HepG2 (cell line): ENCODE measurements at places on chromosomes 7 and 10.

DNA sequence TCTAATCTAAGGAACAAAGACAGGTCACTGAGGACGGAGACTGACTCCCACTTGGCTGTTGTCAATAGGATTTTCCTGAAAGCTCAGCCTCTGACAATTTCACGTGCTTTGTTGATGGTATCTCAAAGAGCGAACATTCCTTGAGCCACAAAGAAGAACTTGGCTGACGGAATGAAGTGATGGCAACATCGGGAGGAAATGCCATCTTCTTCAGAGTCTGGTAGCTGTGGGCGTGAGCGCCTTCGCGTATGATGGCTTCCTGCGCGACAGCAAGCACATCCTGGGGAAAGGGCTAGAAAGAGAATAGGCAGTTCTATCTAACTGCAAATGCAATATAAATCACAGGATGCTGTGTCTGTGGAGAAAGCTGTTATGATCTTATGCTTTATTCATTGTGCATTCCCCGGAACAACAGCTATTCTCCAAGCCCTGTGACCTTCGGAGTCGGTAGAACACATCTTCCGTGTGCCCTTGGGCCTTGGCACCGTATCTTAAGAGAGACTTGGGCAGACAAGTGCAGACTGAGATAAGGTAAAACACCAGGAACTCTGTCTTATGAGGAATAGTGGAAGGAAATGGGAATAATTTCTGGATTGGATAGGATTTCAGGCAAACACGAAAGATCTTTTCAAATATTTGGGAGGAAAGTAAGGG, 19.6 kb upstream of the GTPBP4 start:
- no peak for DNase-seq

DNA sequence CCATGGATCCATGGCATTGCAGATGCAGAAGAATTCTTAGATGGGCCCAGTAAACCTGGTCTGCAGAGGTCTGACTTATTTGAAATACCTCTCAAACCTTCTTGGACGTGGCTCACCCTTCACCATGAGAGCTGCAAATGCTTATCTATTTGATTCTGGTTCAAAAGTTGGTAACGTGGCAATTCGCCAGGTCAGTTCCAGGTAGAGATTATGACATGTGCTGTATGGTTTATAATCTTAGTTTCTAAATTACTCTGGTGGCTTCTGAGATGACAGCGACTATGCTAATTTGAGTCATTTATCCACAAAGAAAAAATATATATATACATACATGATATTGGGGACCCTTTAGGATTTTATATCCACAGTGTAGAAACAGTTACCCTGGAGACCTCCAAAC, 68.8 kb downstream of the NRP1 start:
- DNase-seq: no peak

- DNase-seq: peak; percentile 54
Measured at GRCh38 chr7:130875265-130875741, 141.3 kb upstream of the KLF14 start.

GRCh38 chr7:32074787-32075585, 4.8 kb upstream of the PDE1C start:
- no peak for DNase-seq

DNA sequence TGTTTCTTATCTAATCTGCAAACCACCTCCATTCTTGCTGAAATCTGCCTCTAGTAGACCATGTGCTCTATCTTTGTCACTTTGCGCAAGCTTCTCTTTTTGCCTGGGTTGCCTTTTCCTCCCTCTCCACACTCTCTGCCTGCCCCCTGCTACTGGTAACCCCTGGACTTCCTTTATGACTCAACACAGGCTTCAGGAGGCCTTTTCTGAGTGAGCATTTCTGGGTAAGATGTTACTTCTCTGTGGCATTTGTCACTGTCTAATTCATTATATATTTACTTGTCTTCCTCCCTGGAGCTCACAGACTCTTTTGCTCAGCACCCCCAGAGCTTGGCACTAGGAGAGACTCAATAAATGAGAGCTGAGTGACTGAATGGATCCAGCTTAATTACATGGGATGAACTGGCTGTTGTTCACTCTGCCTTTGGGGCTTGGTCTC, 8.4 kb downstream of the GOLGA7B start:
- DNase-seq: no peak

- DNase-seq: no peak
Measured at GRCh38 chr10:89263091-89263490, 11.5 kb upstream of the LIPA start.

GRCh38 chr10:12924911-12925310, 76.6 kb downstream of the CCDC3 start:
- no peak for DNase-seq

DNA sequence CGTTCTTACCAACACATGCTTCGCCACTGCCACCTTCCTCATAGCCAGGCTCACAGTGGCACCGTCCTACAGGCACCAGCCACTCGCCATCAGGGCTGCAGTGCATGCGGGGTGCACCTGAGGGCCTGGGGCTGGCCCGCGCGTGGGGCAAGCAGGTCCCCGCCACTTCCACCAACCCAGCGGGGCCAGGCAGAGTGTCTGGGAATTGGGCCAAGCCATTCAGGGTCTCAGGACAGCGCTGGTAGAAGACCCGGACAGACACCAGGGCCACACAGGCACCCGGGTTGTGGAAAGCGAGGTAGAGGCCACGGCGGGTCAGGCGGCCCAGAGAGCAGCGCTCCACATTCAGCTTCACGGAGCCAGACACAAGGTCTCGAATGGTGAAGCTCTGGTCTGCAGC, 9.0 kb downstream of the EPHA1 start:
- no peak for DNase-seq

DNA sequence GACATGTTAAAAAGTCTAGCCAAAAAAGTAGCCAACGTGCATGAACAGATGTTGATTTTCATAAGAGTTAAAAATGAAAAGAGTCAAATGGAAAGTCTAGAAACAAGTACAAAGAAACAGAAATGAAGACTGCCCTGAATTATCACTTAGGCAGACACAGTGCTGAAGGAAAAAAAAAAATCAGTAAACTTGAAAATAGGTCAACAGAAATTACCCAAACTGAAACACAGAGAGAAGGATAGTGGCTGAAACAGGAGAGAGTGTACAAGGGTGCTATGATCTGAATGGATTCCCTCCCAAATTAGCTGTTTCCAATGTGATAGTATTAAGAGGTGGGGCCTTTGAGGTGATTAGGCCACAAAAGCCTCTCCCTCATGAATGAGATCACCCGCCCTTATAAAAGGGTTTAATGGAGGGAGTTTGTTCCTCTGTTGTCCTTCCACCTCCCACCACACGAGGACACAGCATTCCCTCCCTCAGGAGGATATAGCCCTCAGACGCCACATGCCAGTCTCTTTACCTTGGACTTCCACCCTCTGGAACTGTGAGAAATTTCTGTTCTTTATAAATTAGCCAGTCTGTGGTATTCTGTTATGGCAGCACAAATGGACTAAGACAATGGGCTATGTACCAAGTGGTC, 249.7 kb downstream of the AHR start:
- DNase-seq: peak; percentile 10
